ENCODE measurements at places on chromosomes 12 and 14. TPM values are rescaled to one million over a fixed set of nuclear protein-coding genes. Genes with fewer than 3 reads are reported as not detected.

GRCh38 chr12:122368361-122369073 is 54.0 kb downstream of the CLIP1 start:
- DNase-seq = peak; percentile 9

DNA sequence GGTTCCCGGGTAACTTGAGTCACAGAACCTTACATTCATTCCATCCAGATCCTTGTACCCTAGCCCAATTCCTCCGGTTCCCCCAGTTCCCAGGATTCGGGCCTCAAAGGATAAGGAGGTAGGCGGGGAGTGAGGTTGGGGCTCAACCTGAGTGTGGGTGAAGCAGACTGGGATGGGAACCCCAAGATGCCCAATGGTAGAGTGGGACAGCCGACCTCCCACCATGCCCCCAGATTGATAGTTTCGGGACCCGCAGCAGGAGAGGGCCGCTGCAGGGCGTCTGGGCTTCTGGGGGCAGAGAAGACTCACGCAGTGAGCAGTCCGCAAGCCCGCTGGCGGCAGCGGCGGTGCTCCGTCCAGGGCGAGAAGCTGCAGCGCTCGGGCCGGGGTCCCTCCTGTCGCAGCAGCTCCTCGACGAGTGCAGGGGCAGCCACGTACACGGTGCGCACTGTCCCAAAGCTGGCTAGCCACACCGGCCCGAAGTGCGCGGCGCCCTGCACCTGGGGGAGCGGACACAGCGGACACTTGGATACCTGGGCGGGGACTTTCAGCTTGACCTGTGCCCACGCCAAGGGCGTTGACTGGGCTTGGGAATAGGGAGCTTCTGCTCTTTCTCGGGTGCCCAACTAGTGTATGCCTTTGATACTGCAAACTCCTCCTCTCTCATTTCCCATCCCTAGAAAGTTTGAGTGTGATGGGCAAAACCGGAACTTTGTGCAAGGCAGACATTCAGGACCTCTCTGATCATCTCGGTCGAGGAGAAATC is 997 bp downstream of the CYP27B1 start:
- DNase-seq = no peak

- DNase-seq = peak; percentile 8
Observed at GRCh38 chr12:96422192-96422591, 22.0 kb upstream of the CDK17 start.

DNA sequence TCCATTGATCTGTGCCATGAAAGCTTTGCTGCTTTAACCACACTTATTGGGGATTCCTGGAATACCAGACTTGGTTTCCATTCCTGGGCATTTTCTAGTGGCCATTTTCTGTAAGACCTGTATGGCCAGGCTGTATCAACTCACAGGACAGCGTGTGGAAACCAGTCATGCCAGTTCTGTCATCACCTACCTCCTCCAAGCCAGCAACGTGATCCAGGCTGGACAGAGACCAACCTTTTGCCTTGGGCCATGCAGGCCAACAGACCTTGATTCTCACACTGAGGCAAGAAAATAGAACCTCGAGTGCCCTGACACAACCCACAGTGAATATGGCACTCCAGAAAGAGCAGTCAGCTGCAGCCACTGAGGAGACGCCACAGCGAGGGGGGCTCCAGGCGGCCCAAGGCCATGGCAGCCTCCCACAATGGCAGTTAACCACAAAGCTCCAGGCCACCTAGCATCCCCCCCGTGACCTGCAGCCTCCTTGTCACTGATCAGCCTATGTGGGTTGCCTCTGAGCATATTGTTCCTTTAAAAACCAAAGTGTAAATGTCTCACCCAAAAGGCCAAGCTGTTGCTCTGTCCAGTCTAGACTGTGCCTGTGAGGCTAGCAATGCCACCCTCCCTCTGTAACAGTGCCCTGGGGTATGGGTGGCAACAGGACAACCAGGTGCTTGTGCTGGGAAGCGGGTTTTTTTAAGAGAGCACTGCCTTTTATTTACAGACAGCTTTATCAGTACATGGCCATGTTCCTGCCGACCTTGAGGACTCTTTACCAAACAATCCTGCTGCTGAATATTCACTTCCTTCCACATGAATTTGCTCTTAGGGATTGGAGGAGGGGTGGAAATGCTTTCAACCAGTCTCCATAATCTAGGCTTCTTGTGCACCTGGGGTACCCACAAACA is 168.7 kb upstream of the HIF1A start:
- DNase-seq = peak; percentile 60

Gene LRRC10
- not detected for total RNA-seq

Gene SELPLG
- total RNA-seq = 0.48 TPM

Gene NELL2
- not detected for total RNA-seq
